ENCODE measurements at places on chromosomes 5 and 9.

- DNase-seq = no peak
These were observed 189.0 kb upstream of the PPP1R26 start for GRCh38 chr9:135290566-135290965.

DNA sequence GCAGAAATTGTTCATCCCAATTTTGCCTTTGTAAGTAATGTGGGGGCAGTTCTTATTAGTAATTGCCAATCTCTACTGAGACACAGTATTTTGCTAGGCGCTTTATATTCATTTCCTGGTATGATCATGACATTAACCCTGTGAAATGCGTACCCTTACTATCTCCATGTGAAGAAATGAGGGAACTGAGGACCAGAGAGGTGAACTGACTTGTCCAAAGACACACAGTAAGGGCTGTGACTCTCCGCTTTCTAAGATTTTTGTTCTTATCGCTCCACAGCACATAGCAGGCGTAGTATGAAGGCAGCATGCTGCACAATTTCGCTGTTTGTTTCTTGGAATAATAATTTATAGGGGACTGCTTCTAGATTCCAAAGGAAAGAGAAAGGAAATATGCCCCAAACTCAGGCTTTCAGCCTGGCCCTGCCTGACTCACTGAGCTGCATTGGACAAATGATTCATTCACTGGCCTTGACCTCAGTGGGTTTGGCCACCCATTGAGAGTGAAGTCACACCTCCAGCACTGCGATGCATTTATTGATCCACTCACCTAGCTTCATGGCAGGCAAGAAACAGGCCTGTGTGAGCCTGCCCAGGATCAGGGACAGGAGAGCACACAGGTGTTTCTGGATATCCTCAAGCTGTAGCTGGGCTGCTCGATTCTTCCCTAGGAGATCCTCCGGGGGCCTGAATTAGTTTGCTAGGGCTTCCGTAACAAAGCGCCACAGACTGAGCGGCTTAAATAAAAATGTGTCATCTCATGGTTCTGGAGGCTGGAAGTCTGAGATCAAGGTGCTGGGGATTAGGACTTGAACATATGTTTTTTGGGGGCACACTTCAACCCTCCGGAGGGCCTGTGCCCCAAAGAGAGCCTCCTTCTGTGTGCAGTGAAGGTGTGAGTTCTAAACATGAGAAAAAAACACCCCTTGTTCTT, 7.2 kb upstream of the DUSP1 start:
- DNase-seq = peak; percentile 29

GRCh38 chr5:175772747-175773533, 98.4 kb upstream of the CPLX2 start:
- no peak for DNase-seq

DNA sequence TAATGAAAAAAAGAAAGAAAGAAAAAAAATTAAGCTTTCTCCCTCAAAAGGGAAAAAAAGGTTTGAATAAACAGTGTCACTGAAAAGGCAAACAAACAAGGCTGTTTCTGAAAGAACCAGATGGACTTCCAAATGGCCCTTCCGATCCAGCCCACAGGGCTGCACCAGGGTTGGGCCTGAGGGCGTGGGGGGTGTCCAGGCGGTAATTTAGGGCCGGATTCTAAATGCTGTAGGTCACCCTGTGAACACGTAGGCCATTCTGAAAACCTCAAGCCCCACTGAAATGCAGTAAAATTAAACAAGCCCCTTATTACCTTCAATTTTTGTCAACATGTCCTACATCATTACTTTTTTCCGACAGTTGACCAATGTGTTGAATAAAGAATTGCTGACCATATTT, 132.1 kb downstream of the HSD17B3 start:
- no peak for DNase-seq

GRCh38 chr5:1726956-1727355, 72.7 kb downstream of the MRPL36 start:
- no peak for DNase-seq

GRCh38 chr9:89676281-89676680, 71.5 kb downstream of the GADD45G start:
- no peak for DNase-seq

DNA sequence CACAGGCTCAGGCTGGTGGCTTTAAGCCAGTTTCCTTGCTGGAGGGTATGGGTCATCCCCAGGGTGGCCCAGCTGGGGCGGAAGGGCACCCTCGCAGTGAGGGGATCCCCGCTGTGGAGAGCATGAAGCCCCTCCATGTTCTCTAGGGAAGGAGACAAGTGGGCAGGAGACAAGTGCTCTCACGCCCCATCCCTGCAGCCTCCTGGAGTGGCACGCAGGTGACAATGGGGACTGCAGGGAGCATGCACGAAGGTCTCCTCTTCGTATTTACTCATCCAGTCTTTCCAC, 83.3 kb downstream of the GTF3C4 start:
- DNase-seq = no peak

DNA sequence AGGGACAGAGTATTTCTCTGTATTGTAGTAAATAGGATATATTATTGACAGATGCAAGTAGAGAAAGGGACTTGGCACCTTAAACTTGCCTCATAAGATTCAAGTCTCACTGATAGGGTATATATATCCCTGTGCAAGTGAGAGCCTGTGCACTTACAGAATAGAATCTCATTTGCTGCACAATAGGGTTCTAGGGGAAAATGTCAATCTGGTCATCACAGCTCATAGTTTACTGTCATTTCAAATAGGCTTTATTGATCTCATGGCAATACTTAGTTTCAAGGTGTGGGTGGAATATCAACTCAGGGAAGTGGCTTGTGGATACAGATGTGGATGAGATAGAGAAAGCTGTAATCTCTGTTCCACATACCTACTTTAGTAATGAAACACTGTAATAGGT, 42.3 kb downstream of the TGFBR1 start:
- no peak for DNase-seq

DNA sequence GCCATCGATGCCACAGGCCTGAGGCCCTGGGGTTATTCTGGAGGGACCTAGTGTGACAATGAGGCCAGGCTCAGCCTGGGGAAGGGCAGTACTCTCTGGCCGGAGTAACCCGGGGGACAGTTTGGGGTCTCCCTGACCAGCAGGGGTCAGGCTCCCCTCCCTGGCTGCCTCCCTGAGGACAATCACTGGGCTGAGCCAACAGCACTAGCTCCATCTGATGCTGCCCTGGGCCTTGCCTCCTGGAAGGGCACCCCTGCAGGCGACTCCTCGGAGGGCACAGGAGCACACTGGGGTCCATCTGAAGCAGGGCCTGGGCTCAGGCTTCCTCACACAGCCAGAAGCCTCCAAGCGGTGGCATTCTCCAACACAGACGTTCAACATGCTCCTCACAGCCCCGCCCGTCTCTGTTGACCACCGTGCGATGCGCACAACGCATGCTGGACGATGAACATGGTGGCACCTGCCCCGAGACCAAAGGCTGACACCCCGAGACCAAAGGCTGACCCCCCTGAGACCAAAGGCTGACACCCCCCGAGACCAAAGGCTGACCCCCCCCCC, 68.3 kb downstream of the ADAMTS2 start:
- DNase-seq = no peak

GRCh38 chr5:157100140-157100679, 8.6 kb downstream of the HAVCR2 start:
- no peak for DNase-seq

- DNase-seq = no peak
These were observed 13.3 kb upstream of the STING1 start for GRCh38 chr5:139495638-139496435.

DNA sequence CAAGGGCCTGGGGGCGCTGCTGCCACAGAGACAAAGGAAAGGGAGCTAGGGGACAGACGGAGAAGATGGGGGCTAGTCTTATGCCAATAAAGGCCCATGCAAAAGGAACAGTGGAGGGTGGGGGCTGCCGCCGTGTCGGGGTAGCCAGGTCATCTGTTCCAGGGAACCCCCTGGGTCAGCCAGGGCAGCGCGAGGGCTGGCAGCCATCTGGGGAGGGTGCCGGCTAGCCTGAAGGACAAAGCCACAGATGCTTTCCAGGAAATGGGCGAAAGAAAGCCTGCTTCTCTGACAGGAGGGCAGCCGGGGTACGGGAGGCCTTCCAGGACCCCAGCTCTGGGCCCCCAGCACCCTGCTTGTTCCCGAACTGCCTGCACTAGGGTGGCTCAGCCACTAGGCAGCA, 1.6 kb upstream of the CARD9 start:
- DNase-seq = no peak

GRCh38 chr5:145636371-145636770, 198.8 kb downstream of the PRELID2 start:
- no peak for DNase-seq

DNA sequence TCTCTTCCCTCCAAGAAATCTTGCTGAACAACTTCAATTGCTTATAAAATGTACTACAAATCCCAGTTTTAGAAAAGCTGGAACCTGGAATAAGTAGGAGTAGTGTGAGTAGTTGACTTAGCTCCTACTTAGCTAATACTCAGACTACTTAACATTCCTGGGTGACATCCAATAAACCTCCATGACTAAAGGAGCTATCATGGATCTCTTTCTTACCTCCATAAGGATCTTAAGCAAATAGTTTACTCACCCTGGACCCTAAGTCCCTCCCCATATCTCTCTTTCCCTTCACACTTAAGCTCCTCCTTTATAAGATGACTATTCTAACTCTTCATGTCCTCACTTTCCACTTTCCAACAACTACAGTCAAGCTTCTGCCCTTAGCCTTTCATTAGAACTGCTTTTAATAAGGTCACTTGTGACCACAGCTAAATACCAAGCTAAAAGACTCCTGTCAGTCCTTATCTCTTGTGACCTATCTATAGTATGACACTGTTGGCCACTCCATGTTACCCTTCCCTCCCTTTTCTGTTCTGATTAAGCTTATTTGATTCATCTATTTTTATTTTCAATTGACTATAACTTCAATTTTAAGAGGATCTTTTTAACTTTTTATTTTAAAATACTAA, 194.9 kb downstream of the RFX3 start:
- no peak for DNase-seq

- no peak for DNase-seq
These were observed 26.0 kb upstream of the NKD2 start for GRCh38 chr5:982377-983237.

DNA sequence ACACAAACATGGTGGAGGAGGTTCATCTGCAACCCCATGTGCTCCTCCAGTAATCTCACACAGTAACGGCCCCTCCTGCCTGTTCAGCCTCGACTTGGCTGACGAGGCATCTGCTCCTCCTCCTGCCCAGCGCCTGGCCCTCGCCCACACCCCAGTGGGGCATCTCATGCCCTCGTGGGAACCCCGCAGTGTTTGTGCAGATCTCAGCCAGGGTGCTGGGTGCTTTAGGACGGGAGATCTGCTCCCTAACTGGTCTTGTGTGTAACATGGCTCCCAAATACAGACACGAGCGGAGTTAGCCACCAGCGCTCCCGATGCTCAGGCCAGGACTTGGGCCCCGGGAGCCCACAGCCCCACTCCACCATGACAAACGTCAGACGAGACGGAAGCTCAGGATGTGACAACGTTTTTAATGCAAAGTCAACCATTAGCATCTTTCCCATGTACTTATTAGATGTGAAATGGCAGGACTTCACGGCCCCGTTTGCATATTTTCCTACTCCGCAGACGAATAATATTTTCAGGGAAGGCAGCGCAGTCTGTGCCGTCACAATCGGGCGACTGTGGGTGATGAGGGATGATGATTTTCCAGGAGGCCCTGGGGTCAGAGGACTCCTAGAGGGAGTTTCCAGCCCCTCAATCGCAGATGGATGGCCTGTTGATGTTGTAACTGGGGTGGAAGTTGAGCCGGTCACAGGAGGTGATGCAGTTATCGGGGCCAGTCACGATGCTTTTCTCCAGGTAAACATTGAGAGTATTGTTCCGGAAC, 5.5 kb upstream of the MRPS2 start:
- no peak for DNase-seq

- no peak for DNase-seq
These were observed 16.2 kb upstream of the TCOF1 start for GRCh38 chr5:150341331-150341730.

DNA sequence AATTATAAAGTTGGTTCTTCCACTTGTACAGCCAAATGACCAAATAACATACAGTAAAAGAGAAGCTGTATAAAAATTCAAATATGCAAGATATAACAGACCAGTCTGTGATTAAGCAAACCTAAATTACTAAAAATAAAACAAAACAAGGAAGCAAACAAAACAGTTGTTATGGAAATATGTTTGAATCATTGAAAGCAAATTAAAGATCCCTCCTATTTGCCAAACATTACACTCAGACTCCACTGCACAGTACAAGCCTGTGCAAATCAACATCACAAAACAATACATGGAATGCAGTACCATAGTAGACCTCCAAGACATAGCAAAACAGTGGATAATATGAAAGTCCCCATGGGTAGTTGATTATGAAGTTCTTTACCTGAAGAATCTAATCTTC, 288.1 kb upstream of the PTGER4 start:
- DNase-seq = peak; percentile 20

DNA sequence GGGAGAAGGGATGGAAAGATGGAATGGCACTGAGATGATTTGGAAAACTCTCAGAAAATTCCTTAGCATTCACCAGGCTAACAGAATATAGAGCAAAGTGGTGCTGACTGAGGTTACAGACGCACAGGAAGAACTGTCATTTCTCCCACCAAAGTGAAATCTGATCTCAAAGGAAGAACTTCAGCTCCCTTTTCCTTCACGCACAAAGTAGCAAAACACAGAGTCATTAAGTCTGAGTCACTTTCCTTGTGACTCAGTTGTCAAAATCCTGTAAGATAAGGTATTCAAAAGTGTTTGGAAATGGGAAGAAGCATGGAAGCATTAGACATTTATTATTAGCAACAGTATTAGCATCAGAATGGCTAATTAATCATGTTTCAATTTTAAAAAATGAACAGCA, 11.7 kb downstream of the MPDZ start:
- DNase-seq = no peak

DNA sequence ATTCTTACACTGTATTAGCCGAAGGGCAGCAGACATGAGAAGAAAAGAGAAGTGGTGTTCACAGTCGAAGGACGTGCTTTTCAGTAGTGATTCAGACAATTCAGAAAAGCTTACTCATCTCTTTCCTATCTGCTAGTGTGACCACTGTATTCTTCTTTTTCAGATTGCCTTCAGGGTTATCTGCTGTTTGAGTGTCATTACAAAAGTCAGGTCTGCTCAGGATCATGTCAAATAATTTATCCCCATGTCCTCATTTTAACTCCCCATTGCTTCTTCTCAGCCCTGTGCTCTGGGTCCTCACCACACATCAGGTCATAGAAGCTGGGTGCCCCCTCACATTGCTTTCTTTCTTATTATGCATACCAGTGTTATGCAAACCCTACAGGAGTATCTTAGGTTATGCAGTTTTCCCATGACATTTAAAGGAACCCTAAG, 394.0 kb downstream of the CETN3 start:
- no peak for DNase-seq
